CD4-positive, alpha-beta memory T cell (primary cell): ENCODE measurements at places on chromosomes 4 and X.

DNA sequence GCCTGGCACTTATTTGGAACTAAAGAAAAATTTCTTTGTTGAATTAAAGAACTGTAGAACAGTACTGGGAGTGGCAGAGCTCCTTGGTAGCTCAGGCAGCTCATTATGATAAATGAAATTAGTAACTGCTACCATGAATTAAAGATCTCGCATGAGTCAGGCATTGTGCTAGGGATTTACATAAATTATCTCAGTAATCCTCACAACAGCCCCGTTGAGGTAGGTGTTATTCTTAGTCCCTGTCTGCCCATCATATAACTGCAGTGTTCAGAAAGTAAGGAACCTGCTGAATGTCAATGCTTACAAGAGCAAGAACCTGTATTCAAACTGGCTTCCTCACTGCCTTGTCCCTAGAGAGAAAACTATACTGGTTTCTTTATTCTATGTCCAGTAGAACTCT is 108.3 kb downstream of the NLGN4X start:
- no peak for DNase-seq

GRCh38 chr4:123204737-123205136 is 191.9 kb upstream of the SPRY1 start:
- no peak for DNase-seq

- DNase-seq, result no peak
Measured at GRCh38 chr4:140849526-140849925, 93.3 kb upstream of the TBC1D9 start.

DNA sequence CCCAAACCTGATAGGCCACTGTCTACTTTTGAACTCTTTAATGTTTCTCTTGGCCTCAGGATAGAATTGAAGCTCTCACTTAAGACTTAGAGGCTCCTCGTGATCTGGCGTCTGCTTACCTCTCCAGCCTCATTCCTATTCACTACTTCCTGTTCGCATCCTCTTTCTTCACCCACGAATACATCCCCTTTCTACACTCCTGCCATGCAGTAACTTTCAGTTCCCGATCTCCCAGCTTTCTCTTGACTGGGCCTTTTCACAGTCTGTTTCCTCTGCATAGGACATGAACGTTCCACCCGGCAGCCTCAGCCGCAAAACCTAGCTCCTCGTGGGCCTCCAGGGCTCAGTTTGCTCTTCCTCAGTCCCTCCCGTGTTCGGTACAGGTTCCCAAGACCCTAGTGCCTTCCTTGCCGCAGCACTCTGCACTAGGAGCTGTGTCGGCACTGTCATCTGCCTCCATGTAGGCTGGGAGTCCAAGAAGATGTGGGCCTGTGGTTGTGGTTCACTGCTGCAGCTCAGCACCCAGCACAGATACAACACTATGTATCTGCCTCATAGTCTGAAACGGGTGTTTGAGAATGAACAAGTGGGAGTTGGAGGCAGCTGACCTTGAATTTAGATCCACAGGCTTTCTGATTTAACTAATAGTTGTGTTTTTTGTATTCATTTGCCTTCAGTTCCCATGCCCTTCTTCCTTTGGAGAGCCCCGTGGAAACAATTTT is 15.8 kb downstream of the RPL39 start:
- no peak for DNase-seq

DNA sequence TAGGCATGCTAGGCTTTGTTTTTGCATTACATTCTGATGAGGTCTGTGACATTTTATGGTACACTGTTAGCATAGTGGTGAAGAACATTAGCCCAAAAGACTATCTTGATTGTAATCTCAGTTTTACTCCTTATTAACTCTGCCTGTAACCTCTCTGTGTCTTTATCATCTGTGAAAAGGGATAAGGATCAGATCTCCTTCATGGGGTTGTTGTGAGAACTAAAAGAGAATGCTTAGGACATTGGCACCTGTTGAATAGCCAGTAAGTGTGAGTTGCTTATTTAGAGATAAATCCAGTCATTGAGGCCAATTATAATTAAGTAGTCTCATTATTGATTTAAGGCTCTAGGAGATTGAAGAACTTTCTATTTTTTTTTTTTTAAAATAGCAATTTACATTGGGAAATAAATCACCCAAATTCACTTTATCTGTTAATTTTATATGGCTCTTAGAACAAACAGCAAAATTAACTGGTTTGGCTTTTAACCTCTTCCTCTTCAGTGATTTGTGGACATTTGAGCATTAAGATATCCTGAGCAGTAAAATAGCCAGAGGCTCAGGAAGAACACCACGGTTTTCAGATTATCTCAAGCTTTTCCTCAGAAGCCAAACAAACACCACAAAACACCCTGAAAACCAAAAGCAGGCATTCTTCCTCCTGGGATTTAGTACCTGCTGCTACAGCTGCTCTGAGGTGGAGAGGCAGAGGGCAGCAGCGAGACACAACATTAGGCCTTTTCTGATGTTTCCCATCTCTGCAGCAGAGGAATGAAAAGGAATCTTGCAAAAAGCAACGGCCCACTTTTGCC is 192.9 kb downstream of the ARHGAP10 start:
- no peak for DNase-seq
